ENCODE measurements at places on chromosomes 5 and 9. TPM values are rescaled to one million over a fixed set of nuclear protein-coding genes. Genes with fewer than 3 reads are reported as not detected.

Gene STXBP1
- 56.1 TPM for total RNA-seq

Gene OTP
- 3.1 TPM for total RNA-seq

Gene PRKACG
- not detected for total RNA-seq

Gene CDC20B
- total RNA-seq, result not detected

Gene SHC3
- 17.7 TPM for total RNA-seq

DNA sequence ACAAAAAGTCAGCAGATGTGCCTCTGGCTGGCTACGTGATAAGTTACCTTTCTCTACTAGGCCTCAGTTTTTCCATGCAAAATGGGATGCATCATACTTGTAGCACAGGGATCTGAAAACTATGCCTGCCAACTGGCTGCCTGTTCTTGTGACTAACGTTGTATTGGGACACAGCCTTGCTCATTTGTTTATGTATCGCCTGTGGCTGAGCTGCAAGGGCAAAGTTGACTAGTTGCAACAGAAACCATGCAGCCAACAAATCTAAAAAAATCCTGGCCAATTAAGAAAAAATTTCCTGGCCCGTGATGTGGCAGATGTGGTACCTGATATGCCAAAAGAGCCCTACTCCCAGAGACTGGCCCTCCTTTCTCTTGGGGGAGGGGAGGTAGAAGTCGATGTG lies 131.3 kb downstream of the SEC61B start:
- DNase-seq, result no peak

- no peak for DNase-seq
These were observed 83.0 kb upstream of the FCN1 start for GRCh38 chr9:135000647-135001245.

- no peak for DNase-seq
These were observed 135.9 kb downstream of the CCDC192 start for GRCh38 chr5:127839072-127839471.

- no peak for DNase-seq
These were observed 437.4 kb downstream of the ARHGEF28 start for GRCh38 chr5:74063346-74063745.

GRCh38 chr5:483434-484140 lies 40.6 kb downstream of the EXOC3 start:
- no peak for DNase-seq

GRCh38 chr5:164306662-164307061 lies 801.2 kb downstream of the MAT2B start:
- no peak for DNase-seq

DNA sequence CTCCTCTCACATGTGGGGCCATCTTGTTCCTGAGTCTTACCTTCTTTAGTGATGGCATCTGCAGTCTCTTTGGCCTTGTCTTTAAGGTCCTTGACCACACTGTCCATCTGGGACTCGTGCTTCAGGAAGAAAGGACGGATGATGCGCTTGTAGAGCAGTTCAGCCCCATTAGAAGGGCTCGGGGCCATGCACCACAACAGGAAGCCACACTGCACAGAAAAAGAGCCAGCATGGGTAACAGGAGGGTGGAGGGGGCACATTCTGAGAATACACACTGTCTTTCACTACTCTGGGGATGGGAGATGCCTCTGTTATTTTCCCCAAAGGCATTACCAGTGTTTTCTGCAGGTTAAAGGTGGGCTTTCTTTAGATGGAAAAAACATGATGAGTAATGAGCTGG lies 25.9 kb downstream of the SRP19 start:
- no peak for DNase-seq

- DNase-seq, result no peak
These were observed 31.0 kb downstream of the ABLIM3 start for GRCh38 chr5:149172261-149172660.

GRCh38 chr5:139701056-139701741 lies 53.0 kb downstream of the CXXC5 start:
- DNase-seq, result no peak

DNA sequence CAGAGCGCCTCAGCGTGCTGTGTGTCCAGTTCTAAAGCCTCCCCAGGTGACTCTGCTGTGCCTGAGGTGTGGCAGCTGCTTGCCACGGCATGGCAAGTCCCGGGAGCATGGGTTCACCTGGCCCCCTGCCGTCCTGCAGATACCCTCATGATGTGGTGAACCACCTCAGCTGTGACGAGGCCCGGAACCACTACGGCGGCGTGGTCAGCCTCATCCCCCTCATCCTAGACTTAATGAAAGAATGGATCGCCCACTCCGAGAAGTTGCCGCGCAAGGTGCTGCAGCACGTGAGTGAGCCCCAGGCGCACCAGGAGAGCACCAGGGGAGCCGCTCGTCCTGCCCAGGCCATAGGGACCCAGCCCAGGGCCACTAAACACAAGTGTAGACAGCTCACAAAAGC lies 9.5 kb downstream of the SPACA9 start:
- no peak for DNase-seq

- peak; percentile 73 for DNase-seq
These were observed 12.7 kb upstream of the TDRD7 start for GRCh38 chr9:97398999-97399758.

DNA sequence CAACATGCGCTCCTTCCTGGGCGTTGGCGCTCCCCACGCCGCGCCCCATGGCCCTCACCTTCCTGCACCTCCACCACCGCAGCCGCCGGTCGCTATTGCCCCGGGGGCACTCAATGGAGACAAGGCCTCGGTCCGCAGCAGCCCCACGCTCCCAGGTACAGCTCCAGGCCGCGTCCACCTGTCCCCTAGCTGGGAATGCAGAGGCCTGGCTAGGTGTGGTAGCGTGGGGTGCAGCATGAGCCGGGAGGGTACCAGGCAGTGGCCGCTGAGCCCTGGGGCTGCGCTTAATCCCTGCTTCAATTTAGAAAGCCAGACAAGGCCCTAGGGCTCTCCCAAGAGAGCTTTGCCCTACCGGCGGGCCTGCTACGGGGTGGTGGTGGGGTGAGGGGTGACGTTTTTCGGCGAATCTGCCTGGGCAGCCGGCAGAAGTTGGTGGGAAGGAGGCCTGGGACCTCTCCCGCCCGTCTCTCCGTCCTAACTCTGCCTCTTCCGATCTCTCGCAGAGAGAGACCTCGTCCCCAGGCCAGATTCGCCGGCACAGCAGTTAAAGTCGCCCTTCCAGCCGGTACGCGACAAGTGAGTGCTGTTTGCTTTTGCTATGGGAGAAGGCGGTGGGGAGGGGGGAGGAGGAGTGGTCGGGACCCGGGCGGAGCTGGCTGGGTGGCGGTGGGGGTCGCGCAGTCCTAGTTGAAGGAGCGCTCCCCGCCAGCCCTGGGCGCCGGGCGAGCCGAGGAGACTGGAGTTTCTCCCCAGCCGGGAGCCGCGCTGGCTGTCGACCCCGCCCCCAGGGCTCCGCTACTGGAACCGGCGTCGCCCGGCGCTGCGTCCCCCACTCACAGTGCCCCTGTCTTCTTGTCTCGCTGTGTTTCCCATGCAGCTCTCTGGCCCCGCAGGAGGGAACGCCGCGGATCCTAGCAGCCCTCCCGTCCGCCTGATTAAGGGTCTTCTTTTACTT lies 4.8 kb downstream of the IRX1 start:
- DNase-seq, result no peak

- DNase-seq, result peak; percentile 19
These were observed 1.2 kb upstream of the INSL6 start for GRCh38 chr9:5186416-5187169.

DNA sequence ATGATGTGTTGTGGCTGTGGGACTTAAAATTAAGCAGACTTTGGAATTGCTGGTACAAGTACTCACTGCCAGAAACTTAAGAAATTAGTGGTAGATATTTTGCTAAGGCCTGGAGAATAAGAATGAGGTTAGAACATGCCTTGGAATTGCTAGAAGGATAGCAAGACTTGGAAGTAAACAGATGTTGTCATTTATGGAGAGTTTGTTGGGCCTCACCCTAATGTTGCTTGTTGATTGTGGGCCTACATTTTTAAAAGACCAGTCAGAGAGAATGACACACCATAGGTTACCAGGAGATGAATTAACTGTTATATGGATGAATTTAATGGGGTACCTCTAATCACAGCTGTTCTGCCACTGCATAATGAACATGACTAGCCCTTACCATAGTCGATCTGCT lies 120.1 kb upstream of the GAS1 start:
- DNase-seq, result no peak
